ENCODE measurements at places on chromosomes 4 and X.

GRCh38 chr4:121526509-121526908 is 145.7 kb upstream of the QRFPR start:
- no peak for DNase-seq

DNA sequence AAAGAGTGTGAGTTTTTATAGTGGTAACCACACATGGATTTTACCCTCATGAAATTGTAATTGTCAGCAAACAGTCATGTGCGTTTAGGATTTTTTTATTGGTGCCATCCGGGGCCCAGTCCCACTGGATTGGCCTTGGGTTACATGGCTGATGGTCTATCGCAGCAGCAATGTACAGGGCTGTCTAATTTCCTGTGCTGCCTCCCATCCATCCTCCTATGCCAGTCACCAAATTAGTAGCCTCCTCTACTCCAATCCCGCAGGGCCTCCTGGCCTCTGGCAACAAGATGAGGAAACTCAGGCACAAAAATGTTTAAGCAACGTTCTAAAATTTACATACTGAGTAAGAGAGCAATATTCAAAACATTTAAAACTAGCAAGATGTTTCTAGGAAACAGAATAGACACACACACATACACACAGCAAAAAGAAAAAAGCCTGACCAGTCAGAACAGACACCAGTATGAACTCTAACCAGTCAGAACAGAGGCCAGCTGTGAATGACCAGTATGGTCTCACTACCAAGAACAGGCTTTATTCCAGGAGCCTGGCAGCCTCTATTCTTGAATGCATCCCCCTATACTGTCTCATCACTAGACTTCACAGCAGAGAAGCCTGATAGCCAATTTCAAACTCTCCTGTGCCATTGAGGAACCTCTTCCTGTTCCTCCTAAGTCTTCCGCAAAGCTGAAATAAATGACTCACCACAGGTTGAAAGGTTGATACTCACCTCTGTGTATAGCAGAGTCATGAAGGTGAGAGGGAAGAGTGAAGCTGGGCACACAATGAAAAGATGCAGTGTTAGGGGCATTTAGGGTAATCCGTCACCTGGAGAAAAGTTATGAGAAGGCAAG is 42.6 kb downstream of the CHRNA9 start:
- no peak for DNase-seq

DNA sequence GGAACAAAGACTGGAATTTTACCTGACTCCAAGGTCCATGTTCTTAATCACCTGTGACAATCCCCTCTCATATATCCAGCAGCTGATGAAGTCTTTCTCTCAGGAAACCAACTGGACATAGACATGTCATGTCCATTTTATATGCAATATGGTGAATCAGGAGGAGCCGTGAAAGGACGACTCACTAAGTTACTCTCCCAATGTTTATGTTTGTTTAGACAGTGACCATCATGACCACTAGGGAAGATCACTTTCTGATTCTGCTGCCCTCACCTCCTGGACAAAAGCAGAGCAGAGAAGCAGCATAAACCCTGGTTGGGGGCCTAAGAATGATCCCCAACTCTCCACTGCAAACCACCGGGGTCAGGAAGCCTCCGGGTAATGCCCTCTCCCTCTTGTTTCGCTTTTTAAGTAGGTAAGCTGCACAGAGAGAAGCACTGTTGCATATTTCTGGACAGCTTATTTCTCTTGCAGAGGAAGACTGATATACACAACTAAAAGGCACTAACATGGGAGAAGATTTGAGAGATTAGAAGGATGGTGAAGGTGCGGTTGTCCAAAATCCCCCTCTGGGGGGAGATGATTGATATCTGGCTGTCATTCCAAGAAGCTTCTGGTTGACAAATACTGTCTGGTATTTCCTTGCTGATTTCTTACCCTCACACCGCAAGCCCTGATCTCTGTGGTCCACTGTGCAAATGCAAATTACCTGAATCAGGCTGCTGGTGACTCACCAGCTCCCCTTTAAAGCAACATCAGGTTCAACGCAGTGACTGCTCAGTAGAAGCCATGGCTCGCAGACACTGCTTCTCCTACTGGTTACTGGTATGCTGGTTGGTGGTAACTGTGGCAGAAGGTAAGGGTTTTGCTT is at the start of gene ODAPH:
Gene ODAPH (plus strand): TSS at position 773 of the 871 bp plus-strand sequence. CDS start 17 bp downstream, at position 790.
- peak; percentile 55 for DNase-seq

- no peak for DNase-seq
These were observed 19.7 kb upstream of the EDNRA start for GRCh38 chr4:147461161-147461560.

DNA sequence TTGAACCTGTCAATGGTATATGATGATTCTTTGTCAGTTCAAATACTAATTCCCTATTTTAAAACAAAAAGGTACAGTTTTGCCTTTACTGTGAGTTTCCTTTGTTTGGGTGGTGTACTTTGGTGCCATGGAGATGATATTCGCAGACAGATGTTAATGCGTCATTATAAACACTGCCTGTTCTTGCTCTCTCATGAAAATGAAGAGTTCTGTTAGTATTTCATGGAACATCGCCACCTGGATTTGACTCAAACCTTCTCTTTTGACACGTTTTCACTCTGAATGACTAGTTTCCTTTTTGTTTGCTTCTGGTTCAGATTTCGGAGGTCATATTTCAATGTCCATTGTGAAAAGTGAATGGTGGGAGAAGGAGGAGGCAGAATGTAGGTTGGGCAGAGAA is 6.9 kb upstream of the CTSO start:
- no peak for DNase-seq

DNA sequence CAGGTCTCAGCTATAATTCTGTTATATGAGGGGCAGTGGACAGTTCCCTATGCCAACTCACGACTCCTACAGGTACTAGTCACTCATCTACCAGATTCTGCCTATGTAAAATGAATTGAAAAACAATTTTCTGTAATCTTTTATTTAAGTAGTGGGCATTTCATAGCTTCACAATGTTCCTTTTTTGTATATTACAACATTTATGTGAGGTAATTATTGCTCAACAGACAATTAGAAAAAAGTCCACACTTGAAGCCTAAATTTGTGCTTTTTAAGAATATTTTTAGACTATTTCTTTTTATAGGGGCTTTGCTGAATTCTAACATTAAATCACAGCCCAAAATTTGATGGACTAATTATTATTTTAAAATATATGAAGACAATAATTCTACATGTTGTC is 20.4 kb downstream of the EREG start:
- DNase-seq, result no peak

- DNase-seq, result no peak
These were observed 109.6 kb upstream of the ACSL4 start for GRCh38 chrX:109842611-109843010.

DNA sequence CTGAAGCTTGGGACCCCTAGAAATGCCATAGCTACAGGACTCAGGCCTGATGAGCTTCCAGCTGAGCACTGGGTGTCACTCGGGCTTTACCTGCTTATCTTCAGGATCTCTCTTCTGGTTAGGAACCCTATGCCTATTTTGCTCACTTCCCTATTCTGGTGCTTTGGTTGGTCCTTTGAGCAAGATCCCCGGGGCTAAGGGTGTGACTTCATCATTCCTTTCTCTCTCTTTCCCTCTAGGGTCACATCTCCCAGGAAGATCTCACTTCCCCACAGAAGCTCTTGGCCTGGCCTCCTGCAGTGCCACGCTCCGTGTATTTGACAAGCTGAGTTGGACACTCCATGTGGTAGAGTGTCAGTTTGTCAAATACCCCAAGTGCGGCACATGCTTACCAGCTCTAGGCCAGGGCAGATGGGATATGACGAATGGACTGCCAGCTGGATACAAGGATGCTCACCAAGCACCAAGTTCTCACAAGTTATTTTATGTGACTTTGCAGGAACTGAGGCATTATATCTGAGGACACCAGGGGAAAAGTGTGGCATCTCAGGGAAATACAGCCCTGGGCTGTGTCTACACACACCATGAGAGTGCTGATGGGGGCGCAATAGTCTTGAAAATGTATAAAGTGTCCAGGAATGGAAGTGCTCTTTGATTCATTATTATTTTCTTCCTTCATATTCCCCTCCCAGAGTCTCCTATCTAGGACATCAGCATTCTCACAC is 21.1 kb downstream of the VSIG4 start:
- no peak for DNase-seq

DNA sequence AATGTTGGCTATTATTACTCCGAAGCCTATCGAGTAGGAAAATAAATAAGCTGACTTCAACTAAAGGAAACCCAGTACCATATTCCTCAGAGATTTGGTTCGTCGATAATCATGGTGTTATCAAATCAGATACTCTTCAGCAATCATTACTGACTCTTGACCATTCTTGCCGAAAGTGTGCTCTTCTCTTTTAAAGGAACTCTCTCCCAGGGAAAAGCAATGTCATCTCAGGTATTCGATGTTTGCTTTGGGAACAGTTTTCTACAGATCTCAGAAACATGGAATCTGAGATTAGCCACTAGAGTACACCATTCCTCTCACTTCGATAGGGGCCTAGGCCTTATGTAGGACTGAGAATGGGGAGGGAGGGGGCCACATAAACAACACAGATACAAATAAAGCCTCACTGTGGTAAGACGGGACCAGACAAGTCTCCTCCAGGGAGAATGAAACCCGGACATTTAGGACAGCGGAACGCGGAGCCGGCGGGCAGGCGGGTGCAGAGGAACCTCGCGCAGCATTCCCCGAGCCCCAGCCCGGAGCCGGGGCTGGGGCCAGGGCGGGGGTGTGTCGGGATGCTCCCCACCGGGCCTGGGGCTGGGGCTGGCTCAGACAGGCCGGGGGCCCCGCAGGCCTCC is 581 bp downstream of the DNAJB14 start:
- no peak for DNase-seq

- DNase-seq, result no peak
These were observed 234.7 kb downstream of the LDB2 start for GRCh38 chr4:16663732-16664131.

- DNase-seq, result no peak
These were observed 1583.3 kb downstream of the STIM2 start for GRCh38 chr4:28443801-28444412.

GRCh38 chr4:89497517-89498308 is 190.1 kb upstream of the GPRIN3 start:
- DNase-seq, result no peak

DNA sequence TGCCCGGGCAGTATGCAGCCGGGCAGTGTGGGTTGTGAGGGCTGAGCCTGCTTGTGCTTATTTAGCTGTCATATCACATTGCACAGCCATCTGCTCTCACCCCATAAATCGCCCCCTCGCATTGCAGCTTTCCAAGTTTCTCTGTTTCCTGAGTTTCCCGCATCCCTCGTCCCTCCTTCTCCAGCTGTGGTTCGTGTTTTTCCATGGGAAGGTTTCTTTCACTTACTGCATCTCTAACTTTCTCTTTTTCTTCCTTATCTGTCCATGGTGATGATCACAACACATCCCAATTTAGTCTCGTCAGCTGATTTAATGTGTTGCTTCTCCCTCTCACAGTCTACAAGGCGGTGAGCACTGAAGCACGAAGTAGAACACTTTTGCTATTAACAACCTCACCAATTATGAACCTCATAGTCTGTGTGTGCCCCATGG is 118.1 kb downstream of the ENPP6 start:
- no peak for DNase-seq

DNA sequence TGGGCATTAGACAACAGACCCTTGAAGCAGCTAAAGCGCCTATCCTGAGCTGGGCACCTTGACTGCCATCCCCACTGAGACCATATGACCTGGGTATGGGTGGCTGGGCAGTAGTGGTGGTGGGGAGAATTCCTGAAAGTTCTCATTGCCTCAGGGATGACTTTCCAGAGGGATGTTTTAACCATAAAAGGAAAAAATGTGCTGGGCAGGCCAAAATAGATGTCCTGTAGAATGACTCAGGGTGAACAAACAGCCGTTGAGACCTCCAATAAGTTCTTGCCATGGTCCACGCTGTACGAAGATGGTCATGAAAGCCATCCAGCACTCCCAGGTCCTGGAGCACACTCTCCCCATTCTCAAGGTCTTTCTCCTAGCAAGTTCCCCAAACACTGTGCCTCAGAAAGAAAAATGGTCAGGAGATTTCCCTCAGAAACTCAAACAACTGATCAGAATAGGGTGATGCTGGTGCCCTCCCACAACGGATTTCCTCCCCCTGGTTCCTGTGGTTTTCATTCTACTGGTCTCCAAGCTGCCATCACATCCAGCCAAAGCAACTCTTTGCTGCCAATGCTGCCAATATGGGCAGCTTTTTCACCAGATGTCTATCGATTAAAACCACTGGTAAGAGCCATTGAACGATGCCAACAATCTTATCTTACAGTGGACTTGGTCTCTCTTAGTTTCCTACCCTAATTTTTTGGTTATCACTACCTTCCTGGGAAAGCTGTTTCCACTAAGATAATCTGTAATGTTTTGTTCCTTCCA is 11.2 kb downstream of the CDKN2AIP start:
- DNase-seq, result no peak

- no peak for DNase-seq
These were observed 587.1 kb upstream of the HTR2C start for GRCh38 chrX:113996781-113997180.

DNA sequence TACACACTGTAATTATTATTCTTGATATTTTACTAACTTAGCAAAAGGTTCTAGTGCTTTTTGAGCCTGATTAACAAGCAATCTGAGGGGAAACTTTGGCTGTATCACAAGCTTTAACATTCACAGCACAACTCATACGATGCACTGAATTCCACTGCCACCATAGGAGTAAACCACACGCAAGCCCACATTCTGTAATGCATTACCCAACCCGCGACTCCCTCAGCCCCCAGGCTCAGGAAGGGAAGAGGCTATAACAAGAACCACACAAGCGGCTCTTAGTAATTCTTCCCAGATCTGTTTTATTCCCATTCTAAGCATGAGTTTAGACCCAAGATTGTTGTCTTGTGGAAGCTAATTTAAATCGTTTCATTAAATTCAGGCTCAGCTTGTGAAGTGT is 138.5 kb upstream of the TBL1X start:
- DNase-seq, result no peak

GRCh38 chrX:134634691-134635090 is 23.6 kb downstream of the PLAC1 start:
- no peak for DNase-seq

DNA sequence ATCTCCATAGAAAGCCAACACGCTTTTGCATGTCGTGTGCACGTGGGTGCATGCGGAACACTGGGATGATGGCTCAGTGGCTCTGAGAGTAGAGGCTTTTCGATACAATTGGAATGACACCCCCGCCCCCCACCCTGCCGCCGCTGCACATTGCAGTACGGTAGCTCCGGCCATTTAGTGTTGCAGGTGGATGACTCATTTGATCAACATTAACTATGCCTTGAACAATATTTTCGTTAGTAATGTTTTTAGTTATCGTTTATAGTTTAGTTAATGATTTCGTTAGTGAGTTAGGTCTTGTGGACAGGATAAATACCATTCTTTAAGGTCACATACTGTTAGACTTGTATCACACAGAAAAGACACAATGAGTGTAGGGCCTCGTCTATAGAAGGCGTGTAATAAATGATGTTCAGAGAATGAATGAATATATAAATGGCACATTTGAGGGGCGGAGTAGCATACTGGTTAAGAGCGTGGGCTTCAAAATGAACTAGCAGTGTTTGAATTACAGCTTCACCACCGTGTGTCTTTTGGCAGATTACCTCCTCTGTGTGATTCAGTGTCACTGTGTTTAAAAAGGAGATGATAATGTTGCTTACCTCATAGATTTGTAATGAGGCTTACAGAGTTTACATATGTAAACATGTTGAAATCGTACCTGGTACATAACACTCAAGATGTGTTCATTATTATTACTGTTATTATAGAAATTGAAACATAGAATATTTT is 67.2 kb upstream of the TENM3 start:
- DNase-seq, result no peak
